ENCODE measurements at places on chromosomes 7 and 10. TPM values are rescaled to one million over a fixed set of nuclear protein-coding genes. Genes with fewer than 3 reads are reported as not detected.

The SPDYE6 gene
- not detected for total RNA-seq

The LRRC4 gene
- total RNA-seq: 60.0 TPM

The CALML3 gene
- total RNA-seq: not detected

The TRIM50 gene
- total RNA-seq: not detected

The ITIH2 gene
- total RNA-seq: not detected

The NXPH1 gene
- 3.8 TPM for total RNA-seq

The BTBD16 gene
- 0.98 TPM for total RNA-seq

The AKR1C8 gene
- not detected for total RNA-seq

The DMTF1 gene
- 168 TPM for total RNA-seq

The PHYH gene
- total RNA-seq: 20.4 TPM

The GNAI1 gene
- total RNA-seq: 61.9 TPM

The DYNC1I1 gene
- total RNA-seq: 11.0 TPM

The CTTNBP2 gene
- 22.2 TPM for total RNA-seq

The DOCK1 gene
- total RNA-seq: 19.7 TPM

The LIPJ gene
- total RNA-seq: 0.22 TPM
